ENCODE measurements at places on chromosomes 12 and 14.
A peak's percentile ranks its signal among the peaks of the same experiment; 100 is the strongest.

DNA sequence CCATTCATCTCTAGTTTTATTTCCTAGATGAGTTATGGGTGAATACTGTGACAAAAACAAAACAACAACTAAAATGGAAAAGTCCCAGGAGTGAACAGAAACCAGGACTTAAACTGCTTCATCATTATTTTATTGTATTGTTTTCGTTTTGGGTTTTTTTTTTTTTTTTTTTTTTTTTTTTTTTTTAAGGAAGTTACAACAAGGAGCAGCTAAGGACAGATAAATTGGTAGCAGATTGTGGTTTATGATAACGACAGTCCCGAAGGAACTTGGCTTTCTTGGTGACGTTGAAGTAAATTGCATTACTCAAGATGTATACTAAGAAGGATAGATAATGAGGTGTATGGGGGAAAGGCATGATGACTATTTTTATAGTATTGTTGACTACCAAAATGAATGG, 866.3 kb downstream of the NRXN3 start:
- no peak for DNase-seq

DNA sequence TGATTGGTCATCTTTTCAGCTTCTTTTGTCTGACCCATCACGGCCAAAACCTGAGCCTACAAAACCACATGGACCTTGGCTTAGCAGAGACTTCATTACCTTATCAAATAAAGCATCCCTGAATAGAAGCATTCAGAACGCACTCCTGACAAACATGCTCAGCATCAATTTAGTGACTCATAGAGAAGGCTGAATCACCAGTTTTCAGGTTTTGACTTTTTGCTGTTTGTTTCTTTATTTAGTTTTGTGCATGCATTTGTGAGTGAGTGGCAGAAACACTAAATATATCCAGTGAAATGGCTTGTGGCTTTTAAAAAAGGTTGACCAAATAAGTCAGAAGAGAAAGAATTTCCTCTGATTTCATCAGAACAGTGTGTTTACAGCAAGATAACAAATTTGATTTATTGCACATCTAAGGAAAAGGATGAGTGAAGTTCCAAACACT, 19.0 kb upstream of the OVCH1 start:
- DNase-seq, result no peak

- no peak for DNase-seq
These were observed 38.6 kb upstream of the FBRSL1 start for GRCh38 chr12:132451172-132451835.

DNA sequence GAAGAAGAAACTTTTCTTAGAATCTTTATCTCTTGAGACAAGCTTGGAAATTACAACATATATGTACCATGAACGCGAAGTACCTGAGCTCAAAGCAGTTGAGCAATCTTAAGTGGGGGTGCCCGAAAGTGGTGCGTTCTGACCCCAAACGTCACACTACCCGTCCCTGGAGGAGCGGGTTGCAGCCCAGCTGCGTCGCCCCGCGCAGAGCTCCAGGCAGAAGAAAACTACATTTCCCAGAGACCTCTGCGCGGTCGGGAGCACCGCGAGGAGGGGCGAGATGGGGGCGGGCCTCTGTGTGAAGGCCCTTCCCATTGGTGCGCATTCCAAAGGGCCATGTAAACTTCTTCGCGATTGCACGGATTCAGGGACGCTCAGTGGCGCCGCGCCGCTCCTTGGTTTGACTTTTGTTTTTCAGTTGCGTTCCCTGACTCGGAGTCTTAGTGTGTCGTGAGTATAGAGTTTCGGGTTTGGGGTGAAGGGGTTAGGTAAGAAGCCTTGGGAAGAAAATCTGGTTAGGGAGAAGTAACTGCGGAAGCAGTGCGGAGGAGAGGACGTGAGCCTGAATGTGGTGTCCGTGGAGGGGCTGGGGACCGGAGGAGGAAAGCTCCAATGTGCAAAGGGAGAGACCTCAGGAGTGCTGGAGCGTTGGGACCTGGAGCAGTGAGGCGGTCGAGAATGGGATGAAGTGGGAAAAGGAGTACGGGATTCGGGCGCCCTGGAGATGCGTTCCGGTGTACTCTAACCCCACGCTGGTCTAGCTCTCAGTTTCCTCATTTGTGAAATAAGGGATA, at the start of gene CCDC77:
Gene CCDC77 (plus strand): TSS at position 410 of the 794 bp plus-strand sequence. CDS start 7,740 bp downstream, outside the sequence.
- peak; percentile 93 for DNase-seq

- no peak for DNase-seq
These were observed 41.6 kb downstream of the FBXO21 start for GRCh38 chr12:117148642-117149041.

- DNase-seq, result no peak
These were observed 224.9 kb downstream of the APAF1 start for GRCh38 chr12:98869886-98870503.

- no peak for DNase-seq
These were observed 186.6 kb upstream of the PLEKHG7 start for GRCh38 chr12:92516277-92516600.

- no peak for DNase-seq
These were observed 21.8 kb upstream of the DHRS2 start for GRCh38 chr14:23614395-23614828.

DNA sequence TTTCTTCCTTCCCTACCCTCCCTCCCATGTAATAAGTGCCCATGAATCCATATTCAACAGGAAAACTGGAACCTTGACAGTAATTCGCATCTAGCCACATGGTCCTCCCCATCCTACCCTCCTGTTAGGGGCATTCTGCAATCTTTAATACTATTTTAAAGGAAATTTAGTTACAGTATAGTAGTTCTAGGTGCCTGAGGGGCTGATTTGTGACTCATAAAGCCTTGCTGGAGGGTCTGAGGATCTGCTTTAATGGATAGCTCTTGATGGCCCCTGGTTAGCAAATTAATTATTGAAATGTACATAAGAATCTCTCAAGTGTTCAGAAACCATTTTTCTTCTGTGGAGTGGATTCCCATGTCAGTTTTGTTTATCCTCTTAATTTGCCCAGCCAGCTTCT, 54.1 kb downstream of the ESRRB start:
- DNase-seq, result no peak

- DNase-seq, result no peak
These were observed 110.6 kb downstream of the LGMN start for GRCh38 chr14:92637864-92638263.

- DNase-seq, result no peak
These were observed 7.4 kb upstream of the SYCP3 start for GRCh38 chr12:101746661-101747060.

DNA sequence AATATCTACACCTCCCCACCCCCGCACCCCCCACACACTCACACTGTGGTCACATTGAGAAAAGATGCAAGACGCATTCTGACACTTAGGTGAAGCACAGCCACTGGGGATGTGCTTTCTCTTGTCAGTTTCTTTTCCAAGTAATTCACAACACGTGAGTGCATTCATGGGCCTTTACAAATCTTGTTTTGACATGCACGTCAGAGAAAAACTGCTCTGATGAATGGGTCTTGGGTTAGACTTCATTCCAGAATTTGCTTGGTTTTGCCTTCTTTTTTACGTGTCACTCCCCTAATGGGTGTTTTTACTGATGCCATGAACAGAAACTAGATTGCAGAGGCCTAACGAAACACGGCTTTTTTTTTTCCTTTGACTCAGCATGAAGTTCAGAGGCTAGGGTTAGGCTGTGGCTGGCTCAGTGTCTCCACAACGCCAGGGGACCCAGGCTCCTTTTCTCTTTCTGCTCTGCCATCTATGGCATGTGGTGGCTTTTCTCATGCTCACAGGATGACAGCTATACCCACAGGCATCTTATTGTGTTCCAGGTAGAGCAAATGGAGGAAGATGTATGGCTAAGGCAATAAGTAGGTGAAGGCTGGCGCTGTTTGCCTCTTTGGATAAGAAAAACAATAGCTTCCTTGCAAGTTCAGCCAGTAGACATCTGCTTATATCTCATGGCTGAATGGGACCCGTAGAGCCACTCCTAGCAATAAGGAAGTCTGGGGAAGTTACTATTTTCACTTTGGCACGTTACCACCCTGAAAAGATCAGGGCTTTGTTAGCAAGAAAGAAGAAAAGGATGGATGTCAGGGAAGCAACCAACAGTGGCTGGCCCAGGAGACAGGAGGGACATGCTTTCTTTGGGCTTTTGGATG, 253.3 kb downstream of the SLC15A4 start:
- no peak for DNase-seq

DNA sequence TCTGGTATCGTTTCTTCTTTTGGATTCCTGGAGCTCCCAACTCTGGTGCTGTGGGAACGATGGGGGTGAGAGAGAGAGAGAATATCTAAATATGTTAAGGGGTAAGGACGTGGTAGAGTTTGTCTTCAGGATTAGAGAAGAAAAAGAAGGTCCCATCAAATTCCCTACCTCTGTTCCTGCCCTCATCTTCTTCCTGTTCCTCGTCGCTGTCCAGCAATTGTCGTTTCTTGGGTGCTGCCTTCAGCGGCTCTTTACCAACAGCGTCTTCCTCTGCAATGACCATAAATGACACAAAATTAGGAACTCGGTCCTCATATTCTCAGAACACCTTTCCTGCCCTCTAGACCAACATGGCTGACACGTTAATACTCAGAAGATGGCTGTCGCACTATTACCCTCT, 31.5 kb downstream of the TIMELESS start:
- DNase-seq, result no peak

DNA sequence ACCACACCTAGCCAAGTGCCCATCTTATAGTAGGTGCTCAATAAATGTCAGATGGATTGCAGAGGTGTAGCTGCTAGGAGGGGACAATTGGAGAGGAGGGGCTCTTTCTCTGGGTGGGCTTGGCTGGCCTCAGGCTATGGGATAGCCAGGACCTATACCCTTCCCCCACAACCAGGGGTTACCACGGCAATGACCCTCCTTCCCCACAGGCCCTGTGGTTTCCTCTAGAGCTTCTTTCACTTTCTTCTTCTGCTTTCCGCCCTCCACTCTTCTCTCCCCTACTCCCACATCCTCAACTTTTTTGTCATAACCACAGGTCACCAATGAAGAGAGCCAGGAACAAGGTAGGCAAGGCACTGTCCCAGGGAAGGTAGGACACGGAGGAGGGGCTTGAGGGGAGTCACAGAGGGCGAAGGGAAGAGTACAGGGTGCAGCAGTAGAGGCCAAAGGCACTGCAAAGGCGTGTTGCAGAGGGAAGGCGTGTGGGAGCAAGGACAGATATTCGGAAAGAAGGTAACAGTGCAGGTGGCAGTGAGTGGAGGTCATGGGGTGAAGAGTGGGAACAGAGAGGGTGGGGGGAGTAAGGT, 1.9 kb upstream of the ITGB7 start:
- DNase-seq, result no peak

GRCh38 chr12:32431025-32431424, 31.7 kb downstream of the FGD4 start:
- no peak for DNase-seq

DNA sequence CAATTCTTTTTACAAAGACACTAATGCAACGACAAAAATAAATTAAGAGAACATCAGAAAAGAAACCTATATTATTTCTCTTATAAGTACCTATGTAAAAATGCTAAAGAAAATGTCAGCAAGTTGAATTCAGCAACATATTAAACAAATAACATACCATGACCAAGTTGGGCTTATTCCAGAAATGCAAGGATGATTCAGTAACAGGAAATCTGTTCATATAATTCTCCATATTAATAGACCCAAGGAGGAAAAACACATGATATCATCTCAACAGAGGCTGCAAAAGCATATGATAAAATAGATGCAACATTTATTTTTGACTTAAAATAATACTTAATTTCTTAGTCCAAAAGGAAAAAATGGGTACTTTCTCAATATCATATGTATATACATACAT, 25.1 kb upstream of the GPHB5 start:
- no peak for DNase-seq

DNA sequence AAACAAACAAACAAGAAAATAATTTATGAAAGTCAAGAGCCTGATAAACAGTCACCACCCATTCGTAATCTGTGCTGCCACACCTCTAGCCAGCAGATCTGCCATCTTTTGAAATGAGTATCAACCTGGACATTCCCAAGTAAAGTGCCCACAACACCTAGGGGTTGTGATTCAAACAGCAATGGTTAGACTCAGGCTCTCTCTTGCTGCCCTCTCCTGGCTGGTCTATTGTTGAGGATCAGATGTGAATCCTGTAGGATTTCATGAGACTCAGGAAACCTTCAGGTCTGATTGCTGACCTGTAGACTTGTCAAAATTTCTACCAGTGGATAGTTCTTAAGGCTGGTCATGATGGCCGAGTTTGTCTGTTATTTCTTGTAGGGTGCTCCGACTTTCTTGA, 26.8 kb downstream of the DGLUCY start:
- DNase-seq, result peak; percentile 62

DNA sequence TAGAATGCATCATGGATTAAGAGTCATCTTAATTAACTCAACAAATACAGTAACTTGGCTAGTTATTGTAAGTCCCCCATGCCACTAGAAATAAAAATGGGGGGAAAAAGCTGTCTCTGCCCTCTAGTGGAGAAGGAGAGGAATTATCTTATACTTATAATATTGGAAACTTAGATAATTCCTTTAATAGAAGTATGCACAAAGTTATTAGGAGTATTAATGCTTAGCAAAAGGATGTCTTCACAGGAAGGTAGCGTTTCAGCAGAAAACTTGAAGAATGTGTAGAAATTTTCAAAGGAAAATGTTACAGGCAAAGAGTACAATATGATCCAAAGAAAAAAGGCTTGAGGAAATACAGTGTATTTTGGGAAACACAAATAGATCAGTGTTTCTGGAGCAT, 19.8 kb downstream of the OR5AU1 start:
- peak; percentile 4 for DNase-seq

DNA sequence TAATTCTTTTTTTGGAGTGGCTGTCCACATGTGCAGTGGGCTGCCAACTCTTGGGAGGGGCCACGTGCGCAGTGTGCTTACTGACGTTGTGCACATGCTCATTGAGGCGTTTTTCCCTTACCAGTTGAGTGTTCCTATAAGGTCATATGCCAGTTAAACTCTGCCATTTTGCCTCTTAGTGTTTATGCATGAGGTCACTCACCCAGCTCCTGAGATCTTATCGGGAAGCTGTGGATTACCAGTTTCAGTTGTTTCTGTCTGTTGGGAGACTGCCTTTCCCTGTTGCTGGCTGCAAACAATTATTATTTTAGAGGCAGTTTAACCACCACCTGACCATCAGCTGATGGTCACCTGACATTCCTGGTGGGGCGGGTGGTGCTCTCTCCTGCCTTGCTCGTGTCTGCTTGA, 16.1 kb upstream of the KIF21A start:
- no peak for DNase-seq

DNA sequence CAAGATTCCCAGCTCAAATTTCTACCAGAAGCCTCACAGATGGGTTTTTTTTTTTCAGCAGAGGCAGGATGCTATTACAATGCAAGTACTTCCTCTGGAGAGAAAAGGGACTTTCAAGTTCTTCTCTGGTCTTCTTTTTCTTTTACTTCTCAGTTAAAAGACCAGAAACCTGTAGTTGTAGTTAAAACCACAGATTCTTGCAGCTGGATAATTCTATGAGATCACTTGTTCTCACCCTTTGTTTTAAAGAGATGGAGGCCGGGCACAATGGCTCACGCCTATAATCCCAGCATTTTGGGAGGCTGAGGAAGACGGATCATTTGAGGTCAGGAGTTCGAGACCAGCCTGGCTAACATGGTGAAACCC, 47.6 kb upstream of the OVCH1 start:
- DNase-seq, result no peak

- no peak for DNase-seq
These were observed 81.1 kb downstream of the SLC24A4 start for GRCh38 chr14:92404018-92404417.

All from HT-29 (cell line).